NAMALWA (cell line): ENCODE measurements at places on chromosomes 11 and 22.
A peak's percentile ranks its signal among the peaks of the same experiment; 100 is the strongest.

GRCh38 chr22:36075230-36075629 lies 46.6 kb upstream of the RBFOX2 start:
- DNase-seq = no peak

DNA sequence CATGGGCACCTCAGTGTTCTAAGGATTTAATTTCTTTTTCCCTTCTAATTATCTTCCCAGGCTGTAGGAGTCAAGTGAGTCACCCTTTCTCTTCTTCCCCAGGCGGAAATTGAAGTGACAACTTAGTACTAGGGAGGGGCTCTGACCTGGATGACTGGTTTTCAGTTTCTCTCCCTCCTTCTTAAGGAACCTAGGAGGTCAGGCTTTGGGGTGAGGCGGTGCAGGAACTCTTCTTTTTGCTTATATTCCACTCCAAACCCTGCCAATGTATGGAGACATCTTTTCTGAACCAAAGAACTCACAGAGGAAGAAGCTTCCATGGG lies 12.6 kb downstream of the ZDHHC5 start:
- DNase-seq = no peak

GRCh38 chr11:133808393-133809140 lies 36.7 kb downstream of the SPATA19 start:
- DNase-seq = no peak

DNA sequence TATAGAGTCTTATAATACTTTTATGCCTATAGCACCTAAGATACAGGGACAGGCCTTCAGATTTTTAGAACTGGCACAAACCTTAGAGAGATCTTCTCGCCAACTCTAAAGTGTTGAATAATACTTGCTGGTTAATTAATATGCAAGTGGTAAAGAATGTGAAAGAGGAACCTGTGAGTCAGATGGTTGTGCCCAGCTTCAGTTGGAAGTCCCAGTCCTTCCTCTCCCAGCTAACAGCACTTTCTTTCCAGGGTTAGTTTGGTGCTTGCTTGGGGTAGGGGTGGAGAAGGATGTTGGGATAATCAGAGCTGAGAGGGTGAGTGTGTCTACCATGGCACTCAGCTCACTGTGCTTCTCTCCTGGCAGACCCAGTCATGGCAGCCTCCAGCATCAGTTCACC lies 4.9 kb upstream of the TMEM132A start:
- DNase-seq = no peak

DNA sequence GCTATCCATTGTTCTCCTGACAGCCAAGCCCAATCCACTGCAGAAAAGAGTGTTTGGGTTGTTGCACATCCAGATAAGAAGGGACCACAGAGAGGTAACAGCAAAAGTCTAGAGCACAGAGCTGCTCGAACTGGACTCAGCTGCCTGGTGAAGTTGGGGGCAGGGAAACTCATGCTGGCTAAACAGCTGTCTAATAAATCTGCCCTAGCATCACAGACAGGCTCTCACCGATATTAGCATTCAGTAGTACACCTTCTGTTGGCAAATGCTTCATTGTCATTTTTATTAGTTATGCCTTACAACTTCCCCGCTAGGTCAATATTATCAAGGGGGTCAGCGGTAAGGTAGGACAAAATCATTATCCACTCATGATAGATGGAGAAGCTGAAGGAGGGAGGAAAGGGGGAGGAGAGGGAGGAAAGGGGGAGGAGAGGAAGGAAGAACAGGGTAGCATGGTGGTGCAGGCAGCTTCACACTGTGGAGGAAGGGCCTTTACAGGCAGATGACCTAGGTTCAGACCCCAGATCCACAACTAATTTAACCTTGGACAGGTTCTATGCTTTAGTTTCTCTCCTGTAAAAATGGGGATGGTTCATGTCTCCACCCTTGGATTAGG lies 102.7 kb downstream of the LARGE1 start:
- DNase-seq = no peak

GRCh38 chr11:17760102-17761029 lies 25.8 kb downstream of the KCNC1 start:
- DNase-seq = peak; percentile 72

GRCh38 chr22:49062155-49062801 lies 765.4 kb downstream of the BRD1 start:
- no peak for DNase-seq

DNA sequence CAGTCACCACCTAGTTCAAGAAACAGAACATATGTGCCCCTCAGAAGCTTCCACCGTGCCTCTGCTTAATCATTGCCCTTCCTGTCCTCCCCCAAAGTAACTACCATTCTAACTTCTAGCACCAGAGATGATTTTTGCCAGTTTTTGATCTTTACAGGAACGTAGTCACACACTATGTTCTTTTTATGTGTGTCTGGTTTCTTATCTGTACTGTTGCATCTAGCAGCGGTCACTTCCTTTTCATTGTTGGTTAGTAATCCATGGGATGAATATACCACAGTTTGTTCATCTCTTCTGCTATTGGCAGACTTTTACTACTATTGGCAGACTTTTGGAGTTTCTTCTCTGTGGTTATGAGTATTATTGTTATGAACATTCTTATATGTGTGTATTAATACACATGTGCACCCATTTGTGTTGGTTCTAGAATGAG lies 34.6 kb downstream of the SPECC1L start:
- DNase-seq = no peak

GRCh38 chr11:34174412-34175041 lies 69.1 kb downstream of the NAT10 start:
- DNase-seq = peak; percentile 75

DNA sequence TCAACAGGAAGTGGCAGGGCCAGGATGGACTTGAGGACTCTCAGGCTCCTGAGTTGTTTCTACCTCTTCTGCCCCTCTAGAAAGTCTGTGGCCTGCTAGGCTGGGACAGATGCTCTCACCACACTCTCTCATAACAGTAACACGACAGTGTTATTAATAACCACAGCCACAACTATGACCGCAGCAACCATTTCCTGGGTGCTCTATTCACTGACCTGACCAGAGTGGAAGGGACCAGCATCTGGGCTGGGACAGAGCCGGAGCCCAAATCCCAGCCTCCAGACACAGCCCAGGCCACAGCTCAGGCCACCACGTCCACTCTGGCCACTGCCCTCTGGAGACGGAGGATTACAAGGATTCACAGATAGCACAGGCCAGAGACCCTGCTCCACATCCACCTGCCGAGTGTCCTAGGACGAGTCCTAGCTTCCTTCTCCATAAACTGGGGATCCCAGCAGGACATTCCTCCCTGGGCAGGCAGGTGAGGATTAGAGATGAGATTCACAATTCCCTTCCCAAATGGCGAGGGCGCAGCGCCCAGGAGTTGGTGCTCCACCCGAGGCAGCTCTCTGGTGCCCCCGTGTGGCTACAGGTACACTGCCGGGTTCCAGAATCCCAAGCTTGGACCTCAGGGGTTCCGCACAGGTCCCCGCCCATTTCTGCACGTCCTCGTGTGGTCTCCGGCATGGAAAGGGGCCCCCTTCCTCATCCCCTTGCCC lies 7.1 kb downstream of the PNPLA5 start:
- DNase-seq = peak; percentile 60

GRCh38 chr11:44813401-44813800 lies 86.6 kb downstream of the TSPAN18 start:
- no peak for DNase-seq

GRCh38 chr11:33646168-33646567 lies 54.5 kb downstream of the C11orf91 start:
- DNase-seq = no peak

DNA sequence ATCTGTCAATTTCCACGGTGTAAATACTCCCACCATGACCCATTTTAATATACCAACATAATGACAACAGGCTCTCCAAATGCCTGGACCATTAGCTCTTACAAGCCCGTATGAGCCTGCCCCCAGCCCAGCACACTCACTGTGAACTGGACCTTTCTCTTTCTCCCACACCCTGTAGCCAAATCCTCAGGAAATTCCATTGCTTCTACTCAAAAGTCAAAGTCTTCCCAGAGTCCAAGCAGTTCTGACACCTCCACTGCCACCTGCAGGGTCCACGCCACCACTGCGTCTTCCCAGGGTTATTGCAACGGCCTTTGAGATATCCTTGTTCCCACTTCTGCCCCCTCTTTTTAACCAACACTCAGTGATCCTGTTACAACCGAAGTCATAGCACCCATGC lies 110.1 kb upstream of the ASPHD2 start:
- DNase-seq = peak; percentile 9

DNA sequence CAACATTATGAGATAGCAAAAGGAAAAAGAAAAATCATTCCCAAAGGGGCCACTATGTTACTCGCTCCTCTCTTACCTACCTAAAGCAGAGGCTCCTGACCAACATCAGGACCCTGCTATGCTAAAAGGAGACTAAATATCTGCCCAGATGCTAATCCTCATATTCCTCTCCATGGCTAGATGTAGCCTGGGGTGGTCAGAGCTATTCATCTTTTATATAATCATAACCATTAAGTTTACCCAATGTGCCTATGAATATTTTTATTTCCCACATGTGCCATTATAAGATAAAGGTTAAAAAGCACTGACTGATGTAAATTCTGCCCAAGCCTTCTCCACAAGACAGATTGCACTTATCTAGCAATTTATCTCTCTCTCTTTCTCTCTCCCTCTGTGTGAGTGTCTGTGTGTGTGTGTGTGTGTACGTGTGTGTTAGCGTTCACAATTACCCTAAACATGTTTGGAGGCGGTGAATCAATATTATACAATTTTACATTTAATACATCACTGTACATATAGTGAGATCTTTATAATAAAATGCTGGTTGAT lies 41.2 kb upstream of the ANO5 start:
- DNase-seq = no peak

GRCh38 chr22:46425016-46425415 lies 89.5 kb downstream of the TRMU start:
- no peak for DNase-seq

DNA sequence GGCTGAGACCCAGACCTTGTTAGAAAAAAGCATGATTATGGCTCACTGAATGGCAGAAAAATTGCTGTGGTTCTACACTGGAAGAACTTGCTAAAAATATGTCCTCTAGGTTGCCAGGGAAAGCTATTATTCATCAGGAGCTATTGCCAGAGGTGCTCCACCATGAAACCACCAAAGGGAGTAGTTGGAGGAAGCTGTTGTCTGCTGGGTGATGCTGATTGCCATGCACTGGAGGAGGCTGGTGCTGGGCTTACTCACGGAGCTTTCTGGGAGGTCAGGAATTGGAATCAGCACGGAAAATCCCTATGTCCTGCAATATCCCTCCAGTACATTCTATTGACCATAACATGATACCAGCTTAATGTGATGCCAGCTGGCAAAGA lies 199.6 kb upstream of the ZBED5 start:
- DNase-seq = no peak

GRCh38 chr11:34263441-34264091 lies 94.2 kb downstream of the ABTB2 start:
- DNase-seq = no peak

DNA sequence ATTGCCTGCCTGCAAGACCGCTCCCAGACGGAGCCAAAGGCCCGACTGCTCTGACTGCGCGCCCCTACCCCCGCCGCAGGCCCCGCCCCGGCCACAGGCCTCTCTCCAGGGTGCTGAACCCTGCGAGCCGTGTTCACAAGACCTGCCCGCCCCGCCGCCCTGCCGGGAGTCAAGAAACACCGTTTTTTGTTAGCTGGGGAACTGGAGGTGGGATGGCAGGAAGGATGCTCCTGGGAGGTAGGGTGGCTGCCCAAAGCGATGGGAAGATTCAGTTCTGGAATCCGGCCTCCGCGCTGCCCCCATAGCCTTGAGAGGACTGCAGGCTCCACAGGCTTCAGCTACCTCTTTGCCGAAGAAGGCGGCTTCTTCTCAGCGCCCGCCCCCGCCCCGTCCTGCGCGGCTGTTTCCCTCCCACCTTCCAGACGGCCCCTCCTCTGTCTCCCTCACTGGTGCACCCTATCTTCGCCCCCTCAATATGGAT lies 2.7 kb upstream of the PDE2A start:
- DNase-seq = peak; percentile 56

GRCh38 chr11:17528906-17529843 lies 15.0 kb downstream of the USH1C start:
- DNase-seq = no peak
